AG04450 (cell line): ENCODE measurements at places on chromosomes 4 and X.
A peak's percentile ranks its signal among the peaks of the same experiment; 100 is the strongest.

DNA sequence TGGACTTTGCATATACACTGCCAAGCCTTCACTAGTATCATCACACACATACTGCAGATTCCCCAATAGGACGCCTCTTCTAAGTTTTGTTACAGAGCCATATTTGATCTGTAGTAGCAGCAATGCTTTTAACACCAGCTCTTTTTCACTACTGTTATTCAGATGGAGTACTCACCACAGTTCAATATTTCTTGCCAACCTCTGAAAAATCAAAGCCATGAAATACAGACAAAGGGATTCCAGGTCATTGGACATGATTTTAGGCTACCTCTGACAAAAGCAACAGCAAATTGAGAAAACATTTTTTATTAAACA lies 390.7 kb upstream of the ADGRL3 start:
- DNase-seq = no peak

GRCh38 chr4:4225915-4226605 lies 669 bp downstream of the OTOP1 start:
- DNase-seq = no peak

- no peak for DNase-seq
Observed at GRCh38 chrX:44280116-44280515, 63.4 kb downstream of the EFHC2 start.

GRCh38 chrX:100368167-100368566 lies 41.9 kb downstream of the PCDH19 start:
- no peak for DNase-seq

GRCh38 chr4:8705161-8706145 lies 112.9 kb downstream of the CPZ start:
- no peak for DNase-seq

GRCh38 chr4:2742823-2743517 lies 13.2 kb downstream of the TNIP2 start:
- DNase-seq = no peak

DNA sequence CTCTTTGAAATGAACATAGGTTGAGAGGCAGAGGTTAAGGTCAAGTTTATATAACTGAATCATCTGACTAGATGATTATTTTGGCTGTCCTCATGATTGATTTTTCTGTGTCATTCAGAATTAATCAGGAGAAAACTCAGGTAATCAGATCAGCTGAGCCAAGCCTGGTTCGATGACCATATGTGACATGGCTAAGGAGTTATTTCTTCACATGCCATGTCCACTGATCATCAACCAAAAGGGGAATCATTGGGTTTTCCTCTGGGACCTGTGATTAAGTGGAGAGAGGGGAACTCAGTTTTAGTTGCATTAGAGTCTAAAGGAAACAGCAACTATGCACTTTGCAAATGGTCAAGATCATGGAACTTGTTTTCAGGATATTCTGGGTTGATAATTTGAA lies 20.3 kb upstream of the PACRGL start:
- DNase-seq = no peak

- DNase-seq = no peak
Observed at GRCh38 chrX:136810493-136810892, 29.8 kb upstream of the ARHGEF6 start.

- DNase-seq = no peak
Observed at GRCh38 chr4:180745019-180745418, 1498.2 kb upstream of the TENM3 start.

DNA sequence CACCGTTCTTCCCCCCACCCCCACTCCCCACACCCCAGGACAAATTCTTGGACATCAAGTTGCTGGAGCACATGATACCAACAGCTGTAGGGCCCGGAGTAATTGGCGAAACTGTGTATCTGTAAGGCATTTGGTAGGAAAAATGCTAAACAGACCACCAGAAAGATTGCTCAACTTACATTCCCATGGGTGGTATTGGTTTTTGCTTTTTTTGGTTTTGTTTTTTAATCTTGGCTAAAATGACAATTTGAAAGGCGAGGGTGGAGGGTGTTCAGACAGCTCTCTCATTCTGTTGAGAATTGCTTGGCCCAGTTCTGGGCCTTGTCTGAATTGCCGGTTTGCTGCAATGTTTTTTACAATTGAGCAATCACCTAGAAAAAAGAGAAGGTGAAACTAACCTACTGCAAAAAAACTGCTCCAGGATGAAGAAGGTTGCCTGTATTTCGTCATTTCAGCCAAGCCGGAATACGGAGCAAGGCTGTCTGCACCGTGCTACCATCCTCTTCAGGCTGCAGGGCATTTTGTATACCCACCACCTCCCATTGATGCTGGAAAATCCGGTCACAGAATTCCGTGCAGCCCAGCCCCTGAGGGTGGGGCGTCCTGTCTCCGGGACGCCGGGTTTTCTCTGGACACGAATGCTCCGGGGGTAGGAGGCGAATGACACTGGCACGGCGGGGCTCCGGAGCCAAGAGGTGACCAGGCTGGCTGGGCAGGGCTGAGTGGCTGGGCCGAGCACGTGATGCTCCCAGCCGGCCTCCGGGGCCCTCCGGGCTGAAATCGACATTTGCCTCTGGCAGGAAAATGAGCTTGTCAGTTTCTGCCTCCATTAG lies at the start of gene CLCN4:
Gene CLCN4 (plus strand): TSS at position 777 of the 833 bp plus-strand sequence. CDS start 28,058 bp downstream, outside the sequence.
- DNase-seq = no peak

- DNase-seq = peak; percentile 3
Observed at GRCh38 chr4:121096629-121097028, 24.3 kb upstream of the NDNF start.

GRCh38 chr4:117239434-117239833 lies 154.1 kb upstream of the TRAM1L1 start:
- no peak for DNase-seq
